ENCODE measurements at places on chromosomes 4 and X. TPM values are rescaled to one million over a fixed set of nuclear protein-coding genes. Genes with fewer than 3 reads are reported as not detected.

SPON2 gene
- polyA plus RNA-seq: 5.4 TPM

GRCh38 chr4:126458993-126459392 lies 1144.2 kb downstream of the FAT4 start:
- H3K27me3 ChIP-seq: no peaks in the 10 kb centered on the region
- H3K36me3 ChIP-seq: no peaks in the 10 kb centered on the region
- H3K27ac ChIP-seq: no peak overlapping the region
- no peak for DNase-seq
- H3K4me3 ChIP-seq: no peak overlapping the region

CLCN4 gene
- not detected for polyA plus RNA-seq

TLR7 gene
- polyA plus RNA-seq: not detected

ADAM29 gene
- polyA plus RNA-seq: not detected

EMCN gene
- not detected for polyA plus RNA-seq

NUDT10 gene
- polyA plus RNA-seq: not detected

RAB40AL gene
- polyA plus RNA-seq: not detected

GRCh38 chr4:152680988-152681603 lies 1.3 kb upstream of the TMEM154 start:
- H3K27me3 ChIP-seq: no peaks in the 10 kb centered on the region
- H3K4me3 ChIP-seq: no peak overlapping the region
- H3K4me1 ChIP-seq: peaks cover 42% of the 10 kb centered on the region

RASSF6 gene
- 2.2 TPM for polyA plus RNA-seq

DIAPH2 gene
- polyA plus RNA-seq: 13.8 TPM

SH3RF1 gene
- not detected for polyA plus RNA-seq

- H3K4me3 ChIP-seq: no peak overlapping the region
- DNase-seq: no peak
- H3K27me3 ChIP-seq: no peaks in the 10 kb centered on the region
- no peak overlapping the region for H3K27ac ChIP-seq
Observed at GRCh38 chrX:82756272-82756671, 751.8 kb upstream of the POU3F4 start.

USP38 gene
- polyA plus RNA-seq: 22.1 TPM

TCEAL1 gene
- 18.4 TPM for polyA plus RNA-seq

DNA sequence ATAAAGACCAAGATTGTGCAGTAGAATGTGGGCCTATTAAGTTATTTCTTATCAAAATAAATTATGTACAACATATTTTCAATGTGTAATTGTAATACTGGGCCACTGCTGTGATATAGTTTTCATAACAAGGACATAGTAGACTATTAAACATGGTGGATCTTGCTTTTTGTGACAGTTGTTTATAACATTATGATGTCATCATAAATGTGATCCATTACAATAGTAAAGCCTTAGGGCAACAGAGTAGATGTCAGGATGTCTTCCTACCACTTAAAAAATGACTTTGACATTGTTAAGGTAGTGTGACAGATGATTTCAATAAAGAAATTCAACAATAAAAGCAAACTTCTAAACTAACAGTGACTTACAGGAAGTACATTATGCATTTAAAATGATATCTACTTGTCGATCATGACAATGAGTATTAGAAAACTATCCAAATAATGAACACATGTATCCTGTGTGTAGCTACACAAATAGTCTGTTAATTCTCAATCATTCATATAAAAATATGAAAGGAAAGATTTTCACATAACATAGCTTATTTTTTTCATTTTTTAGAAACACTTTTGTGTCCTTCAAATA lies 5.3 kb upstream of the AGA start:
- no peak for DNase-seq
- H3K36me3 ChIP-seq: no peaks in the 10 kb centered on the region
- H3K4me3 ChIP-seq: no peak overlapping the region
- no peaks in the 10 kb centered on the region for H3K27me3 ChIP-seq

DNA sequence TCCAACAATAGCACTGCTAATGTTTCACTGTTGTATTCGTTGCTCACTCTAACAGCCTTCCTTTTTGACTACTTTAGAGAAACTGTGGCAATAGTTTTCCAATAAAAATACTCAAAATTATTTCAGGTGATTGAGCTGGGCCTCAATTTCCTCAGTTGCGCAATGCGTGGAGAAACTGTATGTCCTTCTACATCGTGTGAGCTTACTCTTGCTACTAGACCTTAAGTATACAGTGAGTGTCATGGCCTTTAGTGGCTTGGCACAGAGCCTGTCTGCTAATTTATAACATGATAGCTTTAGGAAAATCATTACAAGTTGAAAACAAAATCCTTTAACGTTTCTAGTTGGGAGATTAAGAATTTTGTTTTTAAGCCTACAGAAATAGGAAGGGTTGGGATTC lies 114.5 kb downstream of the COL4A6 start:
- no peak overlapping the region for H3K27ac ChIP-seq
- H3K4me3 ChIP-seq: no peak overlapping the region
- no peaks in the 10 kb centered on the region for H3K27me3 ChIP-seq

DNA sequence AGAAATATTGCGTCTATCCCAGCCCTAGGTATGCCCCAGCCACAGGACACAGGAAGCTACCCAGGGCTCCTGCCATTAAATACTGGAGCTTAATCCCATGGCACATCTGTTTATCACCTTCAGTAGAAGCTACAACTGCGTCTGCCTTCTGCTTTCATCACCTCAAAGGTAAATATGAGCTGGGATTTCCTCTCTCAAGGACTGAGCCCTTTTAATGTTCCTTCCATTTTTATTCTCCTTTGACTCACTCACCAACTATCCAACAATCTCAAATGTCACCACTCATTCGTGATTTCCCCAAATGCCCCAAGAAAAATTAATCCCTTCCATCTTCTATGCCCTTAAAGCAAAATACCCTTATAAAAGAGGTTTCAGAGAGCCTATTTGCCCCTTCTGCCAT lies 1.8 kb upstream of the MID1 start:
- H3K4me1 ChIP-seq: peaks cover 10% of the 10 kb centered on the region
- no peaks in the 10 kb centered on the region for H3K36me3 ChIP-seq
- no peaks in the 10 kb centered on the region for H3K27me3 ChIP-seq
- DNase-seq: no peak
- no peak overlapping the region for H3K4me3 ChIP-seq
- no peak overlapping the region for H3K27ac ChIP-seq

DNA sequence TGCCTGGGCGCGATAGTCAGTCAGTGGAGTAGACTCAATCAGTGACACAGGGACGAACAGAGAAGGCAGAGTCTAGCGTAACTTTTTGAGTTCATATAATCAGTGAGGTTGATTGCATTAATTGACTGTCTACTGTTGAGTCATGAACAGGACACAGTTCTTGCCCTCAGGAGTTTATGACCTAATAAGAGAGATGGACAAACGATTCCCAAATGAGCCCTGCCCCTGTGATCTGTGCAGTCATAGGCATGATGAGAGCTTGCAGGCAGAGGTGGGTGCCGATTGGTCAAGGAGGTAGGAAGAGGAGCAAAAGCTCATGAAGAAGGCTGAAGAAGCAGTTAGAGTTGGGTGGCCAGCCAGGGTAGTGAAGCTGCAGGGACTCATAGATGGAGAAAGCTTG lies 57.1 kb downstream of the ADD1 start:
- no peak overlapping the region for H3K27ac ChIP-seq
- DNase-seq: no peak
- H3K27me3 ChIP-seq: no peaks in the 10 kb centered on the region
- peaks cover 78% of the 10 kb centered on the region for H3K36me3 ChIP-seq
- H3K4me3 ChIP-seq: no peak overlapping the region

- H3K27ac ChIP-seq: peak overlapping the region; percentile 77
- no peaks in the 10 kb centered on the region for H3K27me3 ChIP-seq
- DNase-seq: peak; percentile 83
- peaks cover 33% of the 10 kb centered on the region for H3K4me1 ChIP-seq
- peak overlapping the region; percentile 97 for H3K4me3 ChIP-seq
- H3K36me3 ChIP-seq: peaks cover 5% of the 10 kb centered on the region
Observed at GRCh38 chr4:98929341-98930267, 671 bp upstream of the EIF4E start.

DNA sequence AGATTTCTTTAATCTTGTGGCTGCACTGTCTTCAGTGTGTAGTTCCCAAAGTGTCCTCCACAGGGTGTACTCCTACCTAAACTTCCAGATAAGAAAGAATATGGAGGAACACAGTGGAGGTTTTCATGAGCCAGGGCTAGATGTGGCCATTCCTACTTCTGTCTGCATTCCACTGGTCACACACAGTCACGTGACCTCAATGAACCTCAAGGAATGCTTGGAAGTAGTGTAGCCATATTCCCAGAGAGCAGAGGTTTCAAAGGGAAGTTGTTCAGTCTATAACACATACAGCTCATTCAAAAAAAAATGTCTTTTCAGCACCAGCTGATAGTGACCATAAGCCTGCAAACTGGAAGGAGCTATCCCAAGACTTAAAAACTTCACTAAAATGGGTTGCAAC lies 53.6 kb downstream of the ASB9 start:
- H3K4me1 ChIP-seq: no peaks in the 10 kb centered on the region
- no peak overlapping the region for H3K4me3 ChIP-seq
- no peak overlapping the region for H3K27ac ChIP-seq
- H3K36me3 ChIP-seq: no peaks in the 10 kb centered on the region

DNA sequence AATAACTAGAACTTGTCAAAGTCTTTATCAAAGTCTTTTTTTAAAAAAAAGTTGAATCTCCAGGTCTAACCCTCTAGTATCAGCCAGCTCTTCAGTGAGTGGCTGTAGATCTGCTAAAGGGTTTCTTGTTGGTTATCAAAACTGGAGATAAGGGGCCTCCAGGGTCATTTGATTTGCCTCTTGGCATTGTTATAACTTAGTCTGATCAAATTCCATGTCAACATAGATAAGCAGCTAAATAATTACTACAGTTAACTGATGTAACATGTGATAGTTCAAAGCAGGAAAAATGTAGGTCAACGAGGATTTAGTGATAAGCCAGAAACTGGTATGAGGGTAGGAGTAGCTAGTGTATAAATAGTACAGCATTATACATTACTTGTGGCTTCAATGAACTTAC lies 465.1 kb downstream of the PDHA2 start:
- DNase-seq: no peak
- no peaks in the 10 kb centered on the region for H3K4me1 ChIP-seq
- no peaks in the 10 kb centered on the region for H3K27me3 ChIP-seq
- no peaks in the 10 kb centered on the region for H3K36me3 ChIP-seq

GRCh38 chr4:72031868-72032608 lies at the start of gene NPFFR2:
Gene NPFFR2, plus strand, starts transcription at chr4:72032000. Its CDS starts 96,592 bp downstream, at chr4:72128592.
- H3K27me3 ChIP-seq: peaks cover 4% of the 10 kb centered on the region
- no peak within 1 kb of the TSS for H3K4me3 ChIP-seq

DNA sequence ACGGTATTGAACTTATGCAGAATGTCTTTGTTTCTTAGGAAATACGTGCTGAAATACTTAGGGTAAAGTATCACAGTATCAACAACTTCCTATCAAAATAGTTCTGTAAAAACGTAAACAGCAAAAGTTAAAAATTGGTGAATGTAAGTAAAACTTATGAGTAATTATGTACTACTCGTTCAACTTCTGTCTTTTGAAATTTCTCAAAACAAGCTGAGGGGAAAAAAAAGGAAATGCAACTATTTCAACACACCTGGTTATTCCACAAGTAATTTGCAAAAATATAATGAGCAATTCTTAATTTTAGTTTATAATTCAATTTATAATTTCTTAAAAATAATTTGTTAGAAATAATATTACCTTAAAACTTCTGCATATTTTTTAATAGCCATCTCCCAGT lies 8.3 kb downstream of the PPID start:
- H3K27ac ChIP-seq: no peak overlapping the region
- no peaks in the 10 kb centered on the region for H3K27me3 ChIP-seq
- no peak for DNase-seq
- peaks cover 72% of the 10 kb centered on the region for H3K36me3 ChIP-seq
- H3K4me1 ChIP-seq: no peaks in the 10 kb centered on the region

DNA sequence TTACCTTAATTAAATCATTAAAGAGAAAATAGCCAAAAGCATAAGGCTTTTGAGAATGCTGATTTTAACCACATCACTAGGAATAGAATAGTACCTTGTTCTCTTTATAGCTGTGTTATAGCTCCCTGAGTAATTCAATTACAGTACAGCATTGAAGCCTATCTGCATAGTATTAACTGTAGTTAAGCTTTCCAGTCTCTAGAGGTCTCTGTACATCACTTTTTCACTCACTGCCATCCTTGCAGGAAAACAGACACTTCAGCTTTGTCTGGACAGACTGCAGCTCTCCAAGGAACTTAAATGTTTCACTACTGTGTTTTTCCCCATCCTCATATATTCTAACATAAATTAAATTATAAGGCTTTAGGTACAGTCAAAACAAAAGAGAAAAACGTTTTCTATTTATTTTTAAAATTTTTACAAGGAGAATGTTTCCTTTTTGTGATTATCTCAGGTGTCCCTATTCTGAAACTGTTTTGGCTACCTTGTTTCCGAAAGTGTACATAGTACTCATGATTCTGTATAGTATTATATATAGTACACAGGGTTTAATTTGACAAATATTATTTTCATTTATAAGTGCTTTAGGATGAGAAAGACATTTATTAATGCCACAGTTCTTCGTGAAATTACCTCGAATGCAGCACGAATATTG lies 407.9 kb downstream of the PCDH18 start:
- no peak for DNase-seq
- H3K27ac ChIP-seq: no peak overlapping the region

DNA sequence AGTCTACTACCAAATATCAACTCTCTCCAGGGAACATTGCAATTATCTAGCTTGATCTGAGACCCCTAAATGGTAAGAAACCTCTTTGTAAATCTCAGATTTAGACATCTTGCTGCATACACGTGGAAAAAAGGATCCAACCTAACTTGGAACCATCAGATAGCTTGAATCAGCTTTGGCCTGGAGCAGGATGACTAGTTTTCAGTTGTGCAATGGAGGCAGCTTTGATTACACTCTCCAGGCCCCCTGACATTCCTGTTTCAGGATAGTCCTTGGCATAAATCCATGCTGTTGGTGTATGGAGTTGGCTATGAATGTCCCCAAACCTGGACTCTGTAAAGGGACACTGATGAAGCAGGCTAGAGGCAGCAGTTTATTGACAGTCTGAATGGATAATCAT lies 1061.9 kb upstream of the TENM3 start:
- H3K36me3 ChIP-seq: no peaks in the 10 kb centered on the region
- no peaks in the 10 kb centered on the region for H3K4me1 ChIP-seq
- no peak overlapping the region for H3K27ac ChIP-seq
- DNase-seq: no peak
- H3K27me3 ChIP-seq: no peaks in the 10 kb centered on the region

DNA sequence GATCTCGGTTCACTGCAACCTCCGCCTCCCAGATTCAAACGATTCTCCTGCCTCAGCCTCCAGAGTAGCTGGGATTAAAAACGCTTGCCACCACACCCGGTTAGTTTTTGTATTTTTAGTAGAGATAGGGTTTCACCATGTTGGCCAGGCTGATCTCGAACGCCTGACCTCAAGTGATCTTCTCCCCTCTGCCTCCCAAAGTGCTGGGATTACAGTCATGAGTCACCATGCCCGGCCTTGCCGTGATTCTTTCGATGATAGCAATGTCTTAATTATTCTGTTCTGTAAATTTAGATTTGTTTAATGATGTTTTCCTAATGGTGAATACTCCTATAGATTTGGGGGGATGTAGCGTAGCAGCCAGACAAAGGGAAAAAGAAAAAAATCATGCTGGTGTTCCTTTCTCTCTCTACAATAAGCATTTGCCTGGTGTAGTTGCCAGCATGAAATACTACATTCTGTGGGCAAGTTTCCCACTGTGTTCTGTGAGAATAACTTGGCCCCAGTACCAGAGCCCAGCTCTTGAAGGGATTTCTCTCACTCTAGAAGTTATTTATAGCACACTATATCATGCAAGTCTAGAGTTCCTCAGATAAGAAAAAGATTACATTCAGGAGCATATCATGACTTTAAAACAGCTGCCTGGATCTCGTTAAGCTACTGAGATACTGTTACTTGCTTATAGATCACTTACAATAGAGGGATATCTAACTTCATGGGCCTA lies 15.4 kb downstream of the NIPAL1 start:
- H3K4me3 ChIP-seq: no peak overlapping the region
- DNase-seq: no peak
- no peaks in the 10 kb centered on the region for H3K4me1 ChIP-seq
- no peak overlapping the region for H3K27ac ChIP-seq
- H3K27me3 ChIP-seq: no peaks in the 10 kb centered on the region

Data from CD4-positive, alpha-beta memory T cell (primary cell).